Hindlimb muscle (tissue), 1 donor: ENCODE measurements at places on chromosomes 2 and 18.

GRCh38 chr2:46187112-46187618, 110.0 kb upstream of the EPAS1 start:
- no peak for DNase-seq

- no peak for DNase-seq
These were observed 64.9 kb upstream of the SLC39A10 start for GRCh38 chr2:195592105-195592504.

DNA sequence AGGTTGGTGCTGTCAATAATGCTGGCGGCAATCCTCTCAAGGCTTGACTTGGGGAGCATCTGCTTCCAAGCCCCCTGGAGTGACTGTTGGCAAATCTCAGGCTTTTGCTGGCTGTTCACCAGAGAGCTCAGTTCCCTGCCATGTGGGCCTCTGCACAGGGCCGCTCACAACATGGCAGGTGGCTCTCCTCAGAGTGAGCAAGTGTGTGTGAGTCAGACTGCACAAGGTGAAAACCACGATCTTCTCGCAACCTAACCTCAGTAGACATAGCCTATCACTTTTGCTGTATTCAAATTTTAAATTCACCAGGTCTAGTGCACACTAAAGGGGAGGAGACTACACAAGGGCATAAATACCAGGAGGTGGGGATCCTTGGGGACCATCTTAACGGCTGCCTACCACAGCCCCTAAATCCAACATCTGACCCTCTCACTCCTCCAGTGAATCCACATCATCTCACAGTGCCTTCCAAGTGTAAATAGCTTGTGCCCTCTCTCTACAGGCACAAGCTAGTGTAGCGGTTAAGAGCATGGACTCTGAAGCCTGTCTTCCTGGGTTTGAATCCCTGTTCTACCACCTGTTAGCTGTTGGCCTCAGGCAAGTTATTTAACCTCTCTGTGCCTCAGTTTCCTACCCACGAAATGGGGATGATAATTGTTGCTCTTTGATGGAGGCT, 187.7 kb upstream of the CXCR4 start:
- no peak for DNase-seq

DNA sequence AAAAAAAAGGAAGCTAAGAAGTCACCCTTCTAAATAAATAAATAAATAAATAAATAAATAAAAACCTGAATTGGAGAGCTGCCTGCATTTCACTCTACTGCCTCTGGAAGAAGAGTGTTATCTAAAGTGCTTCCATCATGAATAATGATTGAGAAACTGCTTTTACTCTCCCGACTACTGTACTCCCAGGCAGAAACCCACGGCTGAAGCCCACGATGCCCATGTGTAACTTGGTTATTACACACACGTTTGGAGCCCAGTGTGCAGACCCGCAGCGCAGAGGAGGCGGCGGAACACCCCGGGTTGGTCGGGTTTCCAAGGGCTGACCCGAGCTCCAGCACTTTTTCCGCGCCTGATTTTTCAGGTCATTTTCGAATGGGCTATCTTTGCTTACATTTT, 697 bp upstream of the SPATS2L start:
- DNase-seq, result no peak

GRCh38 chr2:7648221-7648795, 731.1 kb downstream of the RNF144A start:
- DNase-seq, result peak; percentile 18

- DNase-seq, result no peak
These were observed 467.8 kb downstream of the ZNF804A start for GRCh38 chr2:185066128-185066527.

DNA sequence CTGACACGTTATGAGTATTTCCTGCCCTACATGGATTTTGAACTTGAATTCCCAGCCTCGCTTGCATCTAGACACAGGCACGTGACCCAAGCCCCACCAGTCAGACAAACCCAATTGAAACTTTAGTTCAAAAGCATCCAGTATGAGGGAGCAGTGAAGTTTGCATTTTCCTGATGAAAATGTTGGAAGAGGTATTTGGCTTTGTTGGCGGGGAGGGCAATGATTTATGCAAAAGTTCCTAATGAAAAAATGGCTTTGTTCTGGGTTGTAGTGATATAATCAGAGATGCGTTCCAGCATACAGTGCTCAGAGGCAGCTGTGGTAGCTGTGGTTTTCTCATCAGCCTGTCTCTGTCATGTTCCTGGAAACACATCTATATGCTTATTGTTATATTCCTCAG, 36.8 kb upstream of the CPS1 start:
- DNase-seq, result no peak

DNA sequence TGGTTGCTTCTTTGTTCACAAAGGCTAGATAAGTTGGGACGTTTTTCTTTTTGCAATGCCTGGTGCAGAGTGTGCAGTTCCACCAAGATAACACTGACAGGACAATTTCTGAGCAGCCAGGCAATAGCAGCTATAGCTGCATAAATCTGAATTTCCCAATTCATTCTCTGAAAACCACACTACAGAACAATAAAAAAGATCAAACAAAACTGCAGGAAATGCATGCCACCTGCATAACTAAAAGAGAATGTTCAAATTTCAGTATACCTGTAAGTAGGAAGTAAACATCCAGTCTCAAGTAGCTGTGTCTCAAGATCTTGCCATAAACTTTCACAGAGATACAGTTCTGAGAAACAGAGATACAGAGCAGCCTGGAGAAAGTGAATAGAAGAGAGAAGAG, 5.3 kb upstream of the KCTD18 start:
- no peak for DNase-seq

DNA sequence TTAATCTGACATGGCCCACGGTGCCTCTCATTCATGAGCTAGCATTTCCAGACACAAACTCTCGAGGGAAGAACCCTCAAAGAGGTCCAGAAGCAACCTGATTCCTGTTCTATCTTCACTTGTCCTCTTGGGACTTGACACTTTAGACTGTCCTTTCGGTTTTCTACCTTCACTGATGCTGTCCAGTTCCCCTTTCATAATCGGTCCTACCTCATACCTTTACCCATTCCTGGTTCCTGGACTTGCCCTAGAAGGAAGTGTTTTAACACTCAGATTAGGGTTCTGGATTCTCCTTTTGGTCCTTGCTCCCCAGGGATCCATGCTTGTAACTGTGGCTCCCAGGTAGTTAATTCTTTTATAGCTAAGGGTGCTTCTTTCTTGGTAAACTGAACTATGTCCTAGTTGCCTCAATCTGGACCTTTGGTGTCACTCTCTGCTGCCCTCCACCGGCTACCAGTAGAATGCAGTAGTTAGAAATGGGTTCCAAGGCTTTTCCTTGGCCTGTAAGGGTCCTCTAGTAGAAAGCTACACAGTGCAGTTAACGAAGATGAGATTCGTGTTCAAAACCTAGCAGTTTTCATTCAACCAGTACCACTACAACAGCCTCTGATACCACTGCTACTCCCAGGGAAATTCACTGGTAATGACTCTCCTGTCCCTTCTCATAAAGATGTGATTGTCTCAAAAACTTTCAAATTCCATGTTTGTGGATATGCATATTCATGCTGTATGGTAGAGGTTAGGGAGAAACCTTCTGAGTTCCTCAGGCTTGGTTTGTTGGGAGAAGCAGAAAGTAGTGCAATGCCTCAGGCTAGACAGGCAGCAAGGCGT, 178.1 kb upstream of the CYP26B1 start:
- no peak for DNase-seq

GRCh38 chr18:37266290-37266689, 299.3 kb downstream of the CELF4 start:
- DNase-seq, result no peak

GRCh38 chr18:6731222-6731596, 1.7 kb downstream of the ARHGAP28 start:
- DNase-seq, result peak; percentile 48

- no peak for DNase-seq
These were observed 338.1 kb downstream of the SLC4A3 start for GRCh38 chr2:219965287-219966194.

DNA sequence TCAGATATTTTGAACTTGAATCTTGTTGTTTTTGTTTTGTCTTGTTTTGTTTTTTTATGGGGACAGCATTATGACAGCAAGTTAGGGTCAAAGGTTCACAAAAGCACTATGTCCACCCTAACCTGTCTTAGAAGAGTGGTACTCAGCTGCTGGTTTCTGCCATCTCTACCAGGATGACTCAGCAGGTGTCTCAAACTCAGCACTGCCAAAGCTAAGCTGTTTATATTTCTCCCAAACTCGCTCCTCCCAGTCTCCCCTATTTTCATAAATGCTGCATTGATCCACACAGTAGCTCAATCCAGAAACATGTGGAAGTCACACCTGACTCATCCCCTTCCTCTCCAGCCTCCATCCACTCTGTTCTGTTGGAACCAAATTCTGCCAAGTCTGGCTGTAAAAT, 134.9 kb downstream of the ZBTB7C start:
- DNase-seq, result no peak

- peak; percentile 52 for DNase-seq
These were observed at the start of gene KCNG3 for GRCh38 chr2:42493468-42494354. KCNG3 (minus strand) TSS chr2:42493982; CDS start chr2:42493501, 481 bp downstream.

DNA sequence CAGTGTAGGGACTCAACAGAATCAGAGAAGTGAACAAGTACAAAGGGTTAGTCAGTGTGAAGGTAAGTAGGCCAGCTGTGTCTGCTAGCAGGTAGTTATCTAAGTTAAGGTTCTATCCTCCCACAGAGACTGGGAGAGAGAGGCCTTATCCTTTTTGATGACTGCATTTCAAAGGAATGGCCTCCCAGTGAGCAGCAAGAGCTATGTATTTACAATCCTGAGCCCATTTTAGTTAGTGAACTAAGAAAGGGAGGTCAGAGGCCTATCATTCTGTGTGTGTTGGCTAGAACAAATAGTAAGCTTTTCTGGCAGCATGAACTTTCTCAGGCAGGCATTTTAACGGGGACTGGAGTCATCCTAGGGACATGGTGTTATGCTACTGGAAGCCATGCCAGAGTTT, 182.9 kb downstream of the VWC2L start:
- no peak for DNase-seq

DNA sequence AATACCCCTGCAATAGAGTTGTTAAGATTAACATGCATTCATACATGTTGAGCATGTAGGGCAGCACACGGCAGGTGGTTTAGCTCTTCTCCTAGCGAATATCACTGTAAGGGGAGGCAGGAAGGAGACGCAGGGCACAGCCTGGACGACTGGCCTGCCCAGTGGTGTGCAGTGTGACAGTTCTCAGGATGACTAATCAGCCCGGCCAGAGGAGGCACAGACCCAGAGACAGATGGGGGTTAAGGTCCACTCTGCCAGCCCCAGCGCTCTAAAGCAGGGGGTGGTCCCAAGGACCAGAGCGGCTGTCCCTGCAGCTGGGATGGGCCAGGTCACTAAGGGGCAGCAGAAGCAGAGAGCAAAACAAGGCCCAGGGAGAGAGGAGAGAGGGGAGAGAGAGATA, 63.7 kb downstream of the RNF152 start:
- no peak for DNase-seq

DNA sequence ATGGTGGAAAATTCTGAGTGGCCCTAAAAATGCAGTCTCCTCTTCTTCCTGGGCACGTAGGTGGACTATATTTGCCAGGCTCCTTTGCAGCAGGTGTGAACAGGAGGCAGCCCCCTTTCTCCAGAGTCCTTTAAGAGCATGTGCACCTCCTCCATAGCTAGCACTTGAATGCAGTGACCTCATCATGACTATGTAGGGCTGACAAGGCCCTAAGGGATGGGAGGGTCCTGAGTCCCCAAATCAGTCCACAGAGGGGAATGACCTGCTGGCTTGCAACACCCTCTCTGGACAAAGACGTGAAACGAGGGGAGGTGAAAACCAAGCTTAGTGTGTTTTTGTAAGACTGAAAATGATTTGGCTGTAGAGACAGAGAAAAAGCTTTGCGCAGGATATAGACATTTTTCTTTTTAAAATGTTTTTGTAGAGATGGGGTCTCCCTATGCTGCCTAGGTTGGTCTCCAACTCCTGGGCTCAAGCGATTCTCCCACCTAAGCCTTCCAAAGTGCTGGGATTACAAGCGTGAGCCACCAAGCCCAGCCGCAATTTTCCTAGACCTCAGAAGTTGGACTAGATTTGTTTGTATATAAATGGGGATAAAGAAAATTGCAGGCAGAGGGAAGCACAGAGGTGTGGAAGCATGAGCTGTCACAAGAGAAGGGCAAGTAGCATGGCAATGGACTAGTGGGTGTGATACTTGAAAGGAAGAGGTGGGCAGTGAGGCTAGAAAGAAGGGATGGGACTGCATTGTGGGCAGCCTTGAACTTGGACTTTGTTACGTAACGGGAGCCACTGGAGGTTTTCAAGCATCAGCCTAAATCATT, 28.8 kb downstream of the LONRF2 start:
- DNase-seq, result no peak

GRCh38 chr2:75100011-75100800, 99.1 kb downstream of the TACR1 start:
- no peak for DNase-seq

DNA sequence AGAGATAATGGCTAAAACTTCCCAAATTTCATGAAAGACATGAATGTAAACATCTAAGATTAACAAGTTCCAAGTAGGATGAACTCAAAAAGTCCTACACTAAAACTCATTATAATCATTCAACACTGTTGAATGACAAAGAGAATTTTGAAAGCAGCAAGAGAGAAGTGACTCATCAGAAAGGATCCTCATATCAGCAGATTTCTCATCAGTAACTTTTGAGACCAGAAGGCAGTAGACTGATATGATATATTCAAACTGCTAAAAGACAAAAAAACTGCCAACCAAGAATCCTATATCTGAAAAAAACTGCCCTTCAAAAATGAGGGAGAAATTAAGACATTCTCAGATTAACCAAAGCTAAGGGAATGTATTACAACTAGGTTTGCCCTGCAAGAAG, 130.6 kb upstream of the OTX1 start:
- no peak for DNase-seq

DNA sequence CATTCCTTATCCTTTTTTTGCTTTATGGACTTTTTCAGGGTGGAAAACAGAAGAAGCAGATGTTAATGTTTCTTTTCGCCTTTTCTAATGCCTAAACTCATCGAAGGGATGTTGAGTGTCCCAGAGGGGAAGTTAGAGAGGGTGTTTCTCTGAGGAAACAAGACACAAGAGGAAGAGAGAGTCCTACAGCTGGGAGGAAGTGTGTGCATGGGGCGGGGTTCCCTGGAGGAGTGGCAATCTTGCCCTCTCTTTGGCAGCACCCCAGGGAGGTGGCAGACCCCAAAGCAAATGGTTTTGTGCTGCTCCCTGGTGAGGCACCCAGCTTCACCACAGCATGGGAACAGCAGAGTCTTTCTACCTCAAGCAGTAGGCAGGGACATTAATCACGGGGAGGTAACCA, 377.6 kb downstream of the RND3 start:
- no peak for DNase-seq
